Aorta (tissue), 5 donors: ENCODE measurements at places on chromosomes 16 and 17. TPM values are rescaled to one million over a fixed set of nuclear protein-coding genes. Genes with fewer than 3 reads are reported as not detected.

NATD1 gene
- total RNA-seq = 7.2 TPM

STX1B gene
- total RNA-seq = 0.84 TPM

GRCh38 chr16:85384833-85385462 is 228.2 kb upstream of the GSE1 start:
- H3K27ac ChIP-seq = no peak overlapping the region
- no peaks in the 10 kb centered on the region for H3K36me3 ChIP-seq
- no peaks in the 10 kb centered on the region for H3K27me3 ChIP-seq
- H3K4me3 ChIP-seq = no peak overlapping the region

- H3K36me3 ChIP-seq = no peaks in the 10 kb centered on the region
- H3K27ac ChIP-seq = no peak overlapping the region
- no peak overlapping the region for H3K4me3 ChIP-seq
These were observed 6.9 kb upstream of the CHMP6 start for GRCh38 chr17:80984749-80985148.
